HFFc6 (cell line): ENCODE measurements at places on chromosomes 12 and 14. TPM values are rescaled to one million over a fixed set of nuclear protein-coding genes. Genes with fewer than 3 reads are reported as not detected.
A peak's percentile ranks its signal among the peaks of the same experiment; 100 is the strongest.

The BICDL1 gene
- total RNA-seq = 0.05 TPM in 1 of 3 replicates, not detected in the others

The TMEM119 gene
- 13.5 to 24.7 TPM (median 22.2 TPM) in 3 replicates for total RNA-seq

The SLC2A3 gene
- 36.5 to 50.5 TPM (median 48.5 TPM) in 3 replicates for total RNA-seq

The CELA1 gene
- total RNA-seq = not detected in 3 replicates

The LRRK2 gene
- 0.24 to 1.2 TPM (median 0.41 TPM) in 3 replicates for total RNA-seq

The IL26 gene
- total RNA-seq = not detected in 3 replicates

The SMIM41 gene
- 0.18 TPM in 1 of 2 replicates, not detected in the other for total RNA-seq

The APAF1 gene
- total RNA-seq = 18.5 to 22.4 TPM (median 19.1 TPM) in 3 replicates

The TUBA1A gene
- 202 and 239 TPM in 2 replicates for total RNA-seq

The WSB2 gene
- total RNA-seq = 143 to 180 TPM (median 147 TPM) in 3 replicates

The CIDEB gene
- total RNA-seq = 0.20 to 0.35 TPM in 2 of 3 replicates, not detected in the other

The DHRS1 gene
- total RNA-seq = 34.5 to 42.0 TPM (median 40.2 TPM) in 3 replicates

The SLC4A8 gene
- 11.8 to 16.1 TPM (median 12.0 TPM) in 3 replicates for total RNA-seq

The BAZ2A gene
- total RNA-seq = 56.9 and 62.3 TPM in 2 replicates

The CPSF2 gene
- 83.7 to 112 TPM (median 94.4 TPM) in 3 replicates for total RNA-seq

The PDE3A gene
- total RNA-seq = 0.07 TPM in 1 of 3 replicates, not detected in the others

The DHRS2 gene
- total RNA-seq = 0.26 to 0.91 TPM (median 0.36 TPM) in 3 replicates

DNA sequence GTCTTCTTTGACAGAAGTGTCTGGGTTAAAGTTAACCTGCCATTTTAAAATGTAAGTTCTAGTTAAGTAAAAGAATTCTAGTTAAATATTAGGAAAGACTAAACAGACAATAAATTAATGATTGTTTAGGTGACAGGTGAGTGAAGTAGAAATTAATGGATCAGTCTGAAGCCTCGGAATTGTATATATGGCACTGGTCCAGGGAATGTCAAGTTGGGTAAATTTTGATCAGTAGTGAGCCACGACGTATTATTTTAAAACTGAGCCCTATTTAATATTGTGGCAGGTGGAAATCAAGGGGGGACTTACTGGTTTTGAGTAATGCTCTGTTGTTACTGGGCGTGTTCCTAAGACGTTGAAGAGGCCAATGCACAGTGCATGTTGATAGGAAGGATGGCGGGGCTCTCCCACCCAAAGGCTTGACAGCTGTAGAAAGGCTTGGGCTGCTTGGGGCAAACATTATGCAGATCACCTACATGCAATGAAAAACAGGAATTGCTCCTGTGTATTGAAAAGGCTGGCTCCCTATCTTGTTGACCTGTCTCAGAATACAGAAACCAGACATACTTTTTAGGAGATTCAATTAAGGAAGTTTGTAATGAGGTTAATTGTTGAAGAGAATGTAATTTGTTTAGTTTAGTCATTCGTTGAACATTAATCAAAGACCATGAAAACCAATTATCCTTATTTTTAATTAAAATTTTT is 5.9 kb upstream of the PPFIBP1 start:
- H3K27ac ChIP-seq = no peak overlapping the region
- no peaks in the 10 kb centered on the region; the same call in none of the 2 replicates for H3K27me3 ChIP-seq
- H3K36me3 ChIP-seq = no peaks in the 10 kb centered on the region

DNA sequence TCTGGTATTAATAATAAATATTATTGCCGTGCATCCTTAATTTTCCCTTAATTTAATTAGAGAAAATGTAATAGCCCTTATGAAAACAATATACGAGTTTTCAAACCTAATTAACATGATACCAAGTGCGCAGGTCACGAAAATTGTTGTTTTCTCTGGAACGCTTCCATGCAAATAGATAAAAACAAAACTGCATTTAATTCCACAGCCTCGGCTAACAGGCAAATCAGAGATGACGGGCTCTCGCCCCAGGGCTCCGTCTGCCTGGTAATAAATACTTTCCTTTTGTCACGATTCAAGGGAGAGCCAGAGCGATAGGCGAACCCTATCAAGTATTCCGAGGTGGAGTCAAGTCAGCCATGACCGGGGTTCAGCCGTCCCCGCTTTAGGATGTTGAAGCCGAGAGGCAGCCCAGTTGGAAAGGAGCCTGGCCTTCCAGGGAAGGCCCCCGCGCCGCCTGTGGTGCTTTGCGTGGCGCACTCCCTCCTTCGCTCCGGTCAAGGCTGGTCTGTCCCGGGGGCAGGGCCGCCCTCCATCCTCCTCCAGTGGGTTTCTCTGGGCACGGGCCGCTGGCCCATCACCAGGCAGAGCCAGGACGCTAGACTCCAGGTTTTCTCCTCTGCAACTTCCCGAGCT is 137.8 kb upstream of the GSC start:
- no peaks in the 10 kb centered on the region for H3K36me3 ChIP-seq
- no peak overlapping the region for H3K4me3 ChIP-seq
- no peak for DNase-seq
- H3K27me3 ChIP-seq = no peaks in the 10 kb centered on the region; the same call in 1 of the 2 replicates
- no peak overlapping the region for H3K27ac ChIP-seq

GRCh38 chr12:92779902-92780301 is 77.1 kb downstream of the PLEKHG7 start:
- DNase-seq = no peak
- H3K4me3 ChIP-seq = no peak overlapping the region
- peaks cover 20% of the 10 kb centered on the region for H3K4me1 ChIP-seq
- no peak overlapping the region for H3K27ac ChIP-seq
- H3K27me3 ChIP-seq = no peaks in the 10 kb centered on the region; the same call in 1 of the 2 replicates

GRCh38 chr12:94175763-94176668 is 27.6 kb downstream of the PLXNC1 start:
- no peak for DNase-seq
- H3K4me1 ChIP-seq = peaks cover 36% of the 10 kb centered on the region
- no peak overlapping the region for H3K27ac ChIP-seq
- no peak overlapping the region for H3K4me3 ChIP-seq

- peak; percentile 56 for DNase-seq
- peak overlapping the region; percentile 67 for H3K27ac ChIP-seq
- peaks cover 61% of the 10 kb centered on the region for H3K4me1 ChIP-seq
- no peaks in the 10 kb centered on the region; the same call in 1 of the 2 replicates for H3K27me3 ChIP-seq
- H3K36me3 ChIP-seq = peaks cover 4% of the 10 kb centered on the region
- H3K4me3 ChIP-seq = no peak overlapping the region
Measured at GRCh38 chr12:80861641-80862378, 75.9 kb downstream of the LIN7A start.

- H3K4me1 ChIP-seq = peaks cover 54% of the 10 kb centered on the region
- H3K27me3 ChIP-seq = peaks cover 3% of the 10 kb centered on the region
- no peak for DNase-seq
Measured at GRCh38 chr12:57866308-57867019, 19.9 kb upstream of the CTDSP2 start.

GRCh38 chr12:24020397-24021163 is 71.1 kb upstream of the SOX5 start:
- H3K4me3 ChIP-seq = no peak overlapping the region
- H3K4me1 ChIP-seq = no peaks in the 10 kb centered on the region
- no peak for DNase-seq
- H3K36me3 ChIP-seq = peaks cover 4% of the 10 kb centered on the region; the same call in 1 of the 2 replicates
- H3K27ac ChIP-seq = no peak overlapping the region
- no peaks in the 10 kb centered on the region; the same call in 1 of the 2 replicates for H3K27me3 ChIP-seq

DNA sequence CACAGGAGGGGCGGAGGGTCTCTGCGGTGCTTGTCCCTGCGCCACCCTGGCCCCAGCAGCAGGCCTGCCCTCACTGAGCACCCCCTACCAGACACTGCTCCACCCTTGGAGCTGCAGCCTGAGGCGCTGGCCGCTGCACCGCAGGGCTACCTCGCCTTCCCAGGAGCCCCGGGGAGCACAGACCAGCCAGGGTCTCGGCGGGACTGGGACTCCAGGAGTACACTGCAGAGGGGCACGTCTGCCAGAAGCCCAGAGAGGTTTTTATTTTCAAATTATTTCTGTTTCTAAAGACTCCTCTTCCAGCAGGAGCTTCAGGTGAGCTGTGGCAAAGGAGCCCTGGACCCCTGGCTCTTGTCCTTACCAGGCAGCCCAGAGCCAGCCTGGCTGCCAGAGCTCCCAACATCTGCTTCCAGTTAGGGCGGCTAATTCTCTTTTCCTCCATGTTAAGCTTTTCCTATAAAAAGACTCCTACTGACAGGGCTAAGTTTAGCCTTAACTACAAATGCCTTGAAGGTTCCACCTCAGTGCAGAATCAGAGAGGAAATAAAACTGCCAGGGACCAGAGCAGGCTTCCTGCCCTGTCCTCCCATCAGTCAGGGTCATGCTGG is 26.4 kb downstream of the DEGS2 start:
- no peaks in the 10 kb centered on the region; the same call in 1 of the 2 replicates for H3K4me1 ChIP-seq
- DNase-seq = no peak
- no peak overlapping the region for H3K4me3 ChIP-seq
- no peaks in the 10 kb centered on the region for H3K36me3 ChIP-seq

DNA sequence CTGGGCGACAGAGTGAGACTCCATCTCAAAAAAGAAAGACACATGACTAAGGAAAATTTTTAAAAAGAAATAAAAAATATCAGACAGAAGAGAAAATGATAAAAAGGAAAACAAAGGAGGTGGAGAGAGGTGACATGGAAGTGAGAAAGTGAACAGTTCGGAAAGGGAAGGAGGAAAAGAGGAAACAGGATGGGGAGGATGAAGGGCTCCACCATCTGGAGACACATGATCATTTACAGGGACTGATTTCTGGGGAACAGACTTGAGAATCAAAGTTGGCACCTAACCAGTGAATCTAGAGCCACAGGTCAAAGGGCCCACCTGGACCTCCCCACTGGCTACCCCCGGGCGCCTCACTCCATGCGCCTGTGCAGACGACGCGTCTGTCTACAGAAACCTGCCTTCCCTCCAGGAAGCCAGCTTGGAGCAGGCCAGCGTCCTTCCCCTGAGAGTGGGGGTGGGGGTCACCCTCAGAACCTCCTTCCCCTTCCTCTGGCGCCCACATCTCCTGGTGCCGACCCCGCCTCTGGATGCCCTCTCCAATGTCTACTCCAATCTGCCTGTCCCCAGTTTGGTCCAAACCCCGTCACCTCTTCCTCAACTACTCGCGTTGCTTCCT is 60.5 kb downstream of the AMN start:
- no peak overlapping the region for H3K27ac ChIP-seq
- H3K36me3 ChIP-seq = peaks cover 36% of the 10 kb centered on the region
- H3K4me3 ChIP-seq = no peak overlapping the region
- H3K27me3 ChIP-seq = peaks cover 2% of the 10 kb centered on the region

DNA sequence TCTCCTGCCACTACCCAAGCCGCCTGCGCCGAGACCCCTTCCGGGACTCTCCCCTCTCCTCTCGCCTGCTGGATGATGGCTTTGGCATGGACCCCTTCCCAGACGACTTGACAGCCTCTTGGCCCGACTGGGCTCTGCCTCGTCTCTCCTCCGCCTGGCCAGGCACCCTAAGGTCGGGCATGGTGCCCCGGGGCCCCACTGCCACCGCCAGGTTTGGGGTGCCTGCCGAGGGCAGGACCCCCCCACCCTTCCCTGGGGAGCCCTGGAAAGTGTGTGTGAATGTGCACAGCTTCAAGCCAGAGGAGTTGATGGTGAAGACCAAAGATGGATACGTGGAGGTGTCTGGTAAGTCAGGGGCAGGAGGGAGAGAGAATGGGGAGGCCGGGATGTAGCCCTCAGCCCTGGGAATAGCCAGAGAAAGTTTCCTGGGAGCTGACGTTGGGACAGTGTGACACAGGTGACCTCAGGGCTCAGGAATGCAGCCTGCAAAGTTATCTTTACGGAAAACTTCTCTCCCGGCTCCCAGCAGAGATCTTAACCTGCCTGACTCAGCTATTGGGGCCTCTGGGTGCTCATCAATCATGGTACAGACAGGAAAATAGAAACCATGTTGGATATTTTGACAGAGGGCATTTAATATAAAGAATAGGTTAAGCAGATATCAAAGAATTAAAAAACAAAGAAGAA is 747 bp downstream of the HSPB8 start:
- DNase-seq = peak; percentile 66
- H3K27ac ChIP-seq = peak overlapping the region; percentile 96
- H3K4me1 ChIP-seq = peaks cover 55% of the 10 kb centered on the region
- H3K36me3 ChIP-seq = no peaks in the 10 kb centered on the region
- peak overlapping the region; percentile 92 for H3K4me3 ChIP-seq

GRCh38 chr12:42705863-42706262 is 116.3 kb upstream of the PRICKLE1 start:
- H3K4me1 ChIP-seq = no peaks in the 10 kb centered on the region
- H3K27ac ChIP-seq = no peak overlapping the region
- peaks cover 2% of the 10 kb centered on the region for H3K27me3 ChIP-seq
- no peak overlapping the region for H3K4me3 ChIP-seq

DNA sequence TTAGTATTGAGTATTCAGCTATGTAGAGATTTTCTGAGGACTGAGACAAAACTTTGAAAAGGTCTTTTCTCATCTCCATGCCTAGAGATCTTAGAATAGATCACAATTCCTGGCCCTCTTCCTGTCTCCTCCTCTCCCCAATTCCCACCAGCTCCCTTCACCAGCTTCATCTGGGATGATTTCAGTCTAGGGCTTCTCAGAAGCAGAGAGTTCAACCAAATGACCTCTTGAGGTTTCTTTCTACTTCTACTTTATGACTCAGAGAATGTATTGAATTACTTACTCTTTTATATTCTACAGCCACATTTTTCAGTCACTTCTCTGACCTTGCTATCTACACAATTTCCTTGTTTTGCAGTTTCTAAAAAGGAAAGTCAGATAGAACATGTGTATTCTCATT is 19.4 kb upstream of the SNX6 start:
- H3K27ac ChIP-seq = peak overlapping the region; percentile 99; the same call in 1 of the 2 replicates
- H3K36me3 ChIP-seq = peaks cover 8% of the 10 kb centered on the region; the same call in 1 of the 2 replicates
- H3K27me3 ChIP-seq = no peaks in the 10 kb centered on the region; the same call in none of the 2 replicates
- peak overlapping the region; percentile 87 for H3K4me3 ChIP-seq
- DNase-seq = peak; percentile 88
- H3K4me1 ChIP-seq = peaks cover 31% of the 10 kb centered on the region

DNA sequence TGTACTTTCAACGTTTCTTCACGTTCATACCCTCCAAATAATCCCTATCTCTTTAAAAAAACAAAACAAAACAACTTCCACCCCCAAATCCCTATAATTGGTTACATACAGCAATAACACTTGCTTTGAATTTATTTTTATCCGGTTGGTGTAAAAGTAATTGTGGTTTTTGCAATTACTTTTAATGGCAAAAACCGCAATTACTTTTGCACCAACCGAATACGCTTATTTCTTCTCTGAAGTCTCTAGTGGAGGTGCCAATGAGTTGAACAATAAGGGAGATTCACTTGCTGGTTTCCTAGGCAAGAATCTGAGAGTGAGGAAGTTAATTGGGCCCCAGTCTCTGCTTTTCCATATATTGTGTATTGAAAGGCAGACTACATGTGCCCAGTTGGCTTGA is 133.3 kb downstream of the DACT1 start:
- no peak overlapping the region for H3K27ac ChIP-seq
- DNase-seq = no peak
- H3K4me3 ChIP-seq = no peak overlapping the region
- H3K36me3 ChIP-seq = no peaks in the 10 kb centered on the region
- H3K27me3 ChIP-seq = peaks cover 5% of the 10 kb centered on the region
